Peyer's patch (tissue), 4 donors: ENCODE measurements at places on chromosomes 6 and 20. TPM values are rescaled to one million over a fixed set of nuclear protein-coding genes. Genes with fewer than 3 reads are reported as not detected.

DNA sequence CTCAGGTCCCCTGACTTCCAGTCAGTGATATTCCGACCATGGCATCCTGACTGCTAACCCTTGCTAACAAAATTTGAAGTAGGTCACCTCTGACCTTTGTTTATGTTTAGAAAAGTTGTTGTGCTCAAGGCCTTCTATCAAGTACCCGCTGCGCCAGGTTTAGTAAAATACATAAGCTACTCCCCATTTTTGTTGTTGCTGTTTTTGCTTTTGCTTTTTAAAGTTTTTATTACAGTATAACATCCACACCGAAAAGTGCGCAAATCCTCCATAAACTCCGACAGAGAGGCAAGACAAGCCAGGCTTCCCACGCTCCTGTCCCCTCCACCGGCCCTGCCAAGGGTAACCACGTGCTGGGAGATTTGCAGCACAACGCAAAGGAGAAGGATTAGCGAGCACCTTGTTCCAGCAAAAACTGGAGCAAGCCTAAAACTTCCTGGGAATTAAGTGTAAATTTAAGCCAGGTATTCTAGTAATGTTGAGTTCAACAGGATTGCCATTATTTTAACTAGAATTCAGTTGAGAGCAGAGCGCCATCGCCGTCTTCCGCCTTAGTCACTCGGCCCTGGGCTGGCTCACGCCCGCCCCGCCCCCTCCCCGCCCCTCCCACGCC is 17.8 kb upstream of the HMGN4 start:
- DNase-seq: no peak

AVP gene
- total RNA-seq: not detected

DNA sequence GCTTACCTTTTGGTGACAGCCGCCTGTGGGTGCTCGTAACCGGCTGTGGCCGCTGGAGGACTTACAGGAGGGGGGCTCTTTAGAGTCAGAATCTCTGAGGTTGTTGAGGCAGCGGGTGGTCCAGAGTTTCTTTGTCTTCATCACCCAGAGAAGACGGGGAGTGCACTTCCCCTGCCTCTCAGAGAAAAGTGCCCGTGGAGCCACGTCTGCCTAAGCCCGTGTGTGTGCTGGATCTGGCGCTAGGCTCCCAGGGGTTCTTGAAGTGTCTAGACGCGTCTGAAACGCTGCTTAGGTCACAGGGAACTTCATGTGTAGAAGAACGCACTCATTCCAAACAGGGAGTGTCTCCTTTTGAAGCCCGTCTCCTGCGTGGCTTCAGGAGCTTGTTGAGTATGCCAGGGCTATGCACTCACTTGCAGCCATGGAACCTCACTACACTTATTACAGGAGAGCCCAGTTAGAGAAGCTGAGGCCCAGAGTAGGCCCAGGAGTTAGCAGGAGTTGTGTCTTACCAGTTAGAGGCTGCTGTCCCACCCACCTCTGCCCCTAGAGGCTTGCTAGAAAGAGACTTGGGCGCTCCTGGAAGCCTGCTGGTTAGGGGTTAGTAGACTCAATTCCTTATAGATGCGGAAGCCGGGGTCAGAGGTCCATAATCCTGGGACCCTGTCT is 1.3 kb downstream of the LSM14B start:
- DNase-seq: no peak

EYA4 gene
- 3.3 TPM for total RNA-seq

- DNase-seq: no peak
Measured at GRCh38 chr6:112796712-112797111, 449.6 kb downstream of the RFPL4B start.

DNA sequence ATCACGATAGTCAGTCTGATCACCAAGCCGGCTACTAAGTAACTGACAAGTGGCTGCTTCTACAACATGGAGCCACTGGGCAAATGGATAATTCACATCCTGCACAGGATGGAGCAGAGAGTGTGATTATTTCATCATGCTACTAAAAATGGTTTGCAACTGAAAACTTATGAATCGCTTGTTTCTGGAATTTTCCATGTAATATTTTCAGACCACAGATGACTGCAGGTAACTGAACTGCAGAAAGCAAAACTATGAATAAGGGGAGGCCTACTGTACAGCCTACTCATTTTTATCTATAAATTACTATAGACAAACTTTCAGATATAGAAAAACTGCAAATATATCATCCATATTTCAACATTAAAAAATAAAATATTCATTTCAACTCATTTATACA is 91.5 kb downstream of the EPB41L2 start:
- no peak for DNase-seq

- DNase-seq: no peak
Measured at GRCh38 chr6:132749111-132749510, 8.6 kb downstream of the VNN2 start.

GRCh38 chr20:40630713-40631112 is 58.3 kb downstream of the MAFB start:
- DNase-seq: no peak
